Activated CD8-positive, alpha-beta memory T cell treated with anti-CD3 and anti-CD28 coated beads for 1 hour (primary cell): ENCODE measurements at places on chromosomes 7 and 10.

GRCh38 chr7:80832006-80832405 is 86.8 kb downstream of the SEMA3C start:
- no peak for DNase-seq

GRCh38 chr10:12796401-12797160 is 204.9 kb downstream of the CCDC3 start:
- no peak for DNase-seq

DNA sequence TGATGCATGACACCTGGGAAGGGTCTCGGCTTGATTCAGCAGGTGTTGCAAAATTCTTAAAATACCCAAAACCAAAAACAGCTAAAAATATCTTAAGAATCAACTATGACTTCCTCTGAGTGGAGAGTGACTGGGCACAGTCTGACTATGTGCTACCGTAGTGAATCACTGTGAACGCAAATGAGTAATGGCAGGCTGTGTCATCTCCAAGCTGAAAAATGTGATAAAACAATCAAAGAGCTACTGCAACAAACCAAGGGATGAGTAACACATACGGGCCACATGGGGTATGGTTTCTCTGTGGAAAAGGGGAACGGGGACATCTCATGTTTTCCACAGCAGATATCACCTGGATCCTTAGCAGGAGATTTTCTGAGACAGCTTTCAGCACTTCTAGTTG is 127.5 kb downstream of the ABCA13 start:
- no peak for DNase-seq

- no peak for DNase-seq
Observed at GRCh38 chr10:27696466-27696865, 49.2 kb downstream of the MKX start.

GRCh38 chr10:46064269-46064817 is 18.3 kb upstream of the MSMB start:
- DNase-seq, result no peak
